ENCODE measurements at places on chromosomes 12 and 14.
A peak's percentile ranks its signal among the peaks of the same experiment; 100 is the strongest.

DNA sequence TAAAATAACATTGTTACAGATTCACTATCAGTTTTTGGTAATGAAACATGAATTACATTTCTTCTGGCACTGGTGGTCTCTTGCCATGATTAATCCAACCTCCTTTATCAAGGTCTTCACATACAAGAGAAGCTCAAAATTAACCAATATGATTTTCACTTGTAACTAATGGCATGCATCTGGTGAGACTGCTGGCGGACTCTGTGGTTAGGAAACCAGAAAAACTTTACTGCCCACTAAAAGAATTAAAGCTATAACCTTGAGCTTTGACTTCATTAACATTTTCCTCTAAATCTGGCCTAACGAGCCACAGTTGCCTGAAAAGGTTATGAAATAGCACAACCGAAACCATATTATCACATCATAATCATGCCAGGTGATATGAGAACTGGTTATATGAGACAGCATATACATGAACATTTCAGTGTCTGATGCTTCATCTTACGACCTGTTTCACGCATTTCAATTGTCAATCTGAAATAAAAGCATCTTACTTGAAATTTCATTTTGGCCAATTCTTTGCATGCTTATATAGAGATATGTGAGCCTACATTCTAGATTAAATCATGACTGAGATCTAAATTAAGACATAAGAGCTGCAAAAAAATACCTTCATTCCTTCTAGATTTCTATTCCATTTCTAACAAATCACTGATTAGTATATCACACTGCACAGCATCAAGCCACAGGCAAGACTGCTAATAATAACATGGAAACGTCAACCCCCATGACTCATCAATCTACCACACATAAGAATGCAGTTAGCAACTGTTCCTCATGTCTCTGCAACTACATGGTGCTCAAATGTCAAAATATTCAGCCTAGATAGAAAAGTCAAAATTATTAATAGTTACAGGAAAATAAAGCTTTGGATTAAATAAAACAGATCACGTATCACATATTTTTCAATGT, 89.3 kb downstream of the OSBPL8 start:
- DNase-seq = no peak

- DNase-seq = no peak
Observed at GRCh38 chr14:99563749-99564129, 40.3 kb downstream of the CCDC85C start.

GRCh38 chr12:62908674-62909073, 26.3 kb downstream of the PPM1H start:
- DNase-seq = no peak

DNA sequence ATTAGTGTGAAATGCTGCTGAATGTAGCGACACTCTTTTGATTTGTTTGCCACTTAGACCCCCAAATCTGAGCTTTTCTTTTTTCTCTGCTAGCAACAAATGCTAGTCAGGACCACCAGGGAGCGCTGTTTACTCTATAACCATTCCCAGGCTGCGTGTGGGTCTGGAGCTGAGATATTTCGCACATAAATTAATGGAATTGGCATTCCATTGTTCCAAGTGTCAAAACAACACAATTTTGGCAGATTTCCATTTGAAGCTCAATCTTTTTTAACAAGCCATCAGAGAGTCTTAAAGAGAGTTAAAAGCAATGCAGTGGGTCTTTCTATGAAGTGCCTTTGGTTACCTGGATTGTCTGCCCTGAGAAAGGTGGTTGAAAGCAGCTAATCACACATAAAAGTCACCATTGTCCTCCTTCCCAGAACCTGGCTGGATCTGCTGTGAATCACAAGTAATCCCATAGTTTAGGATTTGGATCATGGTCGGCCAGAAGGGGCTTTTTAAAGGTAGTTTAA, 7.4 kb upstream of the TMEM132C start:
- peak; percentile 47 for DNase-seq

DNA sequence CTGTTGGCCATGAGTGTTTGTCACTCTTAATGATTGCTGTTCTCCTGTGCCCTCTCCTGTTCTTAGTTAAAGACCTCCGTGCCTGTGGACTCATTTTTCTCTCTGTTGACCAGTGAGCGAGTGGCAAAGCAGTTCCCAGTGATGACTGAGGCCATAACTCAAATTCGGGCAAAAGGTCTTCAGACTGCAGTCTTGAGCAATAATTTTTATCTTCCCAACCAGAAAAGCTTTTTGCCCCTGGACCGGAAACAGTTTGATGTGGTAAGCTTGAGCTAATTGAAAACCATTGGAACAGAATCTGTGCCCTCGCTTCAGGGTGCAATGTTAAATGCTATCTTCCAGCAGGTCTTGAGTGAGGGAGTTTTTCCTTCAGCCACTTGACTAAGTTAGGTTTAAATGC, 19.8 kb downstream of the ACAD10 start:
- DNase-seq = no peak

- DNase-seq = no peak
Observed at GRCh38 chr14:99320105-99320572, 48.1 kb upstream of the BCL11B start.

- DNase-seq = no peak
Observed at GRCh38 chr12:124823272-124823970, 40.2 kb downstream of the SCARB1 start.

DNA sequence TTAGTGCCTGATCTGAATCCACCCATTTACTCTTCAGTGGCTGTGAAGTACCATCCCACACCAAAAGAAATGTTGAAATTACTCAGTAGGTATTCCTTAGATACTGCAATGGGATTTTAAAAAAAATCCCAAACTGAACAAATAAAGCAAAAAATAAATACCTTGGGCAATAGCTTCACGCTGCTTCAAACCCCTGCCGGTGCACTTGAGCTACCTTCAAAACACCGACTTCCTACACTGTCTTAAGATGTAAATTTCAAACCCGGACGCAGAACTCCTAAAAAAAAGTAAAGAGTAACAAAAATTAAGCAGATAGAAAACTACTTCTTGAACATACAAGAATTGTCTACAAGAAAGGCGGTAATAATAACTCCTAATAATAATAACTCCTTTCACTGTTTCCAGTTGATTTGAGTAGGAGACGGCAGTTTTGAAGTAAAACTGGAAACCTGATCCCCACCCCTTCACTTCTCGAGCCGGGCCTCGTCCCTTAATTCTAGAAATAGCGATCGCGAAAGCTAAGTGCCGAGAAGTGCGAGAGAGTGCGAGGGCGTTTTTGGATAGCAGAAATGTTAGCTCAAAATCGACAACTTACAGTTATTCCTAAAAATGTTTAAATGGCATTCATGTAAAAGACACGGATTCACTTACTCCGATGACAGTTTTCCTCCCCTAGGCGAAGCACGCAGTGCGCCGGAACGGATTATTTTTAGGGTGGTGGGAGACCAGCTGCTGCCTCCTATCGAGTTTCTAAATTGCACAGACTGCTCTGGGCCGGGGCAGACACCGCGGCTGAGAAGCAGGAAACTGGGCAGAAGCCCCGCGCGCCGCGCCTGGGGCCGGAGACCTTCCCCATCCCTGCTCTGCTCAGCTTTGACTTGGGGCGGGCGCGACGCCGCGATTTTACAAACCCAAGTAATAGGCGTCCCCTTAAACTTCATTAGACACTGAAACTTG, at the start of gene ABCC9:
Gene ABCC9, minus strand, starts transcription at position 878 of the 957 bp plus-strand sequence. CDS start 4,752 bp downstream, outside the sequence.
- DNase-seq = peak; percentile 64

GRCh38 chr12:111034083-111034885, 113.9 kb upstream of the MYL2 start:
- no peak for DNase-seq

DNA sequence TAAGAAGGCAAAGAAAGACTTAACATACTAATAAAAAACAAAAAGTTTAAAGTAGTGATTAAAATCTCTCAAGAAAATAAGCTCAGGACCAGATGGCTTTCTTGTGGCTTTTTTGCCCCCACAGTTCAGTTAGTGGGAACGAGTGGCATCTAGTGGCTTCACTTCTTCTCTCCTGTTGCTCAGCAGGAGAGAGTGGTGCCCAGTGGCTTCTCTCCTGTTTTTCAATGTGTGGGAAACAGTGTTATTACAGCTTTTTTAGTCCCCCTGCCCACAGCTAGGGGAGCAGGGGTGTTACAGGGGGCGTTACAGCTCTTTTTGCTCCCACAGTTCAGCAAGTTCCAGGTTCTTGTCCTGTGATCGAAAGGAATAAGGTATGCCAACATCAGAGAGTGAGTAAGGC, 135.2 kb downstream of the RERGL start:
- DNase-seq = no peak

GRCh38 chr12:91877022-91877421, 268.6 kb downstream of the BTG1 start:
- no peak for DNase-seq

DNA sequence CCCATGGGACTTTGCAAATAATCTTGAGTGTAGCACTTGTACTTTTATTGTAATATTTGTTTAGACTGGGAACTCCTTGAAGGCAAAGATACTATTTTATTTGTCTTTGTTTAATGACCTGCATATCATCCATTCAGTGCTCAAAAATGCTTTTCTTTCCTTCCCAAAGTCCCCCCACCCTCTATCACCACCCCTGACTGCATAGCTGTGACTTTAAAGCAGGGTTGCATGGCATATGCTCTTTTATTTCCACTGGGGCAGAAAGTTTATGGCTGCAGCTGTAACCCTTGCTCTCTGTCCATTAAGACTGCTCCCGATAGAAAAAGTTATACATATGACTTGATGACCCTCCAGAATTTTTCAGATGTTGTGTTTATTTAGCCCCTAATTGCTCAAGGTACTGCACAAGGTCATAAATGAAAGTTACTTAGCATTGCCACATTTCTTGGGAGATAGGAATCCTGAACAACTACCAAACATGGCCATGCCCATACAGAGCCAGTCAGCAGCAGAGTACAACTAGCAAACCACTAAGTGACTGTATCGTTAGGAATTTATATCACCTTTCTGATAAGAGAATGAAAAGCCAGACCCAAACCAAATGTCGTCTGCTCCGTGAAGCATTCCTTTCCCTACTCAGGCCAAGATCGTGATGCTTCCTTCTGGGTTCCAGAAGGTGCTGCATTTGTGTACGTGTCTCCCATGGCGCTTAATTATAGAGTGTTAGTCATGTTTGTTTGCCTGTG, 114.3 kb downstream of the DIP2B start:
- DNase-seq = no peak

- no peak for DNase-seq
Observed at GRCh38 chr12:48031135-48031960, 27.1 kb upstream of the COL2A1 start.

DNA sequence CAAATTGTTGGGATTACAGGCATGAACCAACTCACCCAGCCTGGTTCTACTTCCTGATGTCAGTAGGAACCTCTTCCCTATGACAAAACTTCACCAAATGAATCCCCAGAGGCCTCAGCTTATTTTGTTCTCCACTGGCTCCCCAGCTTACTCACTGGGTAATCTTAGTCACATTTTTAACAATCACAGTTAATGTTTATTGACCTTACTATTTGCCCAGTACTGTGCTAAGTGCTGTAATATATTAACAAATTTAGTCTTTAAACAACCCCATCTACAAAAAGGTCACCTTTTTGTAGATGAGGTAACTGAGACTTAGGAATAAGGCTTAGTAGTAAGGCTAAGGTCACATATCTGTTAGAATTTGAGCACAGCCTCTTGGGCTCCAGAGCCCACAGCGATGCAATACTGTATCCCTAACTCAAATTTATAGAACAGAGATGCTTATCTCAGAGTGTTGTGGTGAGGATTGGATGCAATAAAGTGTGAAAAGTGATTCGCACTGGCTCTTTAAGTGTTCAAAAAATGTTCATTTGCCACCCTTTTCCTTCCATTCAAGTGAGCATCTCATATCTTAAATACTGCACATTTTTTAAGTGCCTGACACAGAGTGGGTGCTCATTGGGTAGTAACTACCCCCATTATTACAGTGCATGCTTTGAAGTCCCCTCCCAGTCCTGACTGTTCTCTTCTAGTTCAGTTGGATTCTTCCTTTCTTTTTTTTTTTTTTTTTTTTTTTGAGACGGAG, 146.4 kb upstream of the ARHGAP5 start:
- no peak for DNase-seq

- DNase-seq = no peak
Observed at GRCh38 chr12:63968673-63969072, 124.2 kb downstream of the SRGAP1 start.

GRCh38 chr12:1463073-1463905, 131.1 kb downstream of the FBXL14 start:
- no peak for DNase-seq

GRCh38 chr12:1288333-1288732, 297.3 kb downstream of the ERC1 start:
- DNase-seq = no peak

- no peak for DNase-seq
Observed at GRCh38 chr14:50260511-50260910, 29.1 kb upstream of the SOS2 start.

- no peak for DNase-seq
Observed at GRCh38 chr12:133106253-133106652, 23.8 kb downstream of the ZNF891 start.

DNA sequence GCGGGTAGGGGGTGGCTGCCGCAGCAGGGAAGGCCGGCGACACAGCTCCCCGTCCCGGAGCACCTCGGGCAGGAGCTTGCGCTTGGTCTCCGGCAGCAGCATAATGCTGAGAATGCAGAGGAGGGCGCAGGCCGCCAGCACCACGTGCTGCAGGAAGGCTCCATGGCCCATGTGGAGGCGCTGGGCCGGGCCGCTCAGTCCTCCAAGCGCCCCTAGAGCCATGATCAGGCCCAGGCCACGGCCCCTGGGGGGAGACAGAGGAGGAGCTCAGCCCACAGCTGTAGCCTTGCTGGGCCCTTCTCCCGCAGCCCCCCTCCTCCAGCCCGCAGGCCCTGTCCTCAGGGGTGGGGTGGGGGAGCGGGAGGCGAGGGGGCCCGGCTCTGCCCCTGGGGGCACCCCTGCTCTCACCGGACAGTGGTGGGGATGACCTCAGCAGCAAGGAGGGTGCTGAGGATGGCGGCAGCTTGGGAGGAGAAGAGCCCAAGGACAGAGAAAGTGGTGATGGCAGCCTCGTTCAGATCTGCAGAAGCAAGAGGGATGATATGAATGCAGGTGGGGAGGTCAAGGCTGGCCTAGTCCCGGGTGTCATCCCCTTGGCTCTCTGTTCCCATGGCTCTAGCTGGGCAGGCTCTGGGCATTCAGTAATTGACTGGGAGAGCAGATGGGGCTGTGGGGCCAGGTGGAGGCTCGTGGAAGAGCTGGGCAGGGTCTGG, 5.8 kb downstream of the SLC22A17 start:
- DNase-seq = no peak

- no peak for DNase-seq
Observed at GRCh38 chr14:67493092-67493717, 4.7 kb upstream of the TMEM229B start.

- DNase-seq = no peak
Observed at GRCh38 chr12:1099158-1099557, 108.1 kb downstream of the ERC1 start.

DNA sequence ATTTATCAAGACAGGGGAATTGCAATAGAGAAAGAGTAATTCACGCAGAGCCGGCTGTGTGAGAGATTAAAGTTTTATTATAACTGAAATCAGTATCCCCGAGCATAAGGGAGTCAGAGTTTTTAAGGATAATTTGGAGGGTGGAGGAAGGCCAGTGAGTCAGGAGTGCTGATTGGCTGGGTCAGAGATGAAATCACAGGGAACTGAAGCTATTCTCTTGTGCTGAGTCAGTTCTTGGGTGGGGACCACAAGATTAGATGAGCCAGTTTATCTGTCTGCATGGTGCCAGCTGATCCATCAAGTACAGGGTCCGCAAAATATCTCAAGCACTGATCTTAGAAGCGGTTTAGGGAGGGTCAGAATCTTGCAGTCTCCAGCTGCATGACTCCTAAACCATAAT, 96.6 kb downstream of the CCDC60 start:
- no peak for DNase-seq

All from ovary (tissue), 10 donors.